ENCODE measurements at places on chromosomes 1 and 21.
A peak's percentile ranks its signal among the peaks of the same experiment; 100 is the strongest.

DNA sequence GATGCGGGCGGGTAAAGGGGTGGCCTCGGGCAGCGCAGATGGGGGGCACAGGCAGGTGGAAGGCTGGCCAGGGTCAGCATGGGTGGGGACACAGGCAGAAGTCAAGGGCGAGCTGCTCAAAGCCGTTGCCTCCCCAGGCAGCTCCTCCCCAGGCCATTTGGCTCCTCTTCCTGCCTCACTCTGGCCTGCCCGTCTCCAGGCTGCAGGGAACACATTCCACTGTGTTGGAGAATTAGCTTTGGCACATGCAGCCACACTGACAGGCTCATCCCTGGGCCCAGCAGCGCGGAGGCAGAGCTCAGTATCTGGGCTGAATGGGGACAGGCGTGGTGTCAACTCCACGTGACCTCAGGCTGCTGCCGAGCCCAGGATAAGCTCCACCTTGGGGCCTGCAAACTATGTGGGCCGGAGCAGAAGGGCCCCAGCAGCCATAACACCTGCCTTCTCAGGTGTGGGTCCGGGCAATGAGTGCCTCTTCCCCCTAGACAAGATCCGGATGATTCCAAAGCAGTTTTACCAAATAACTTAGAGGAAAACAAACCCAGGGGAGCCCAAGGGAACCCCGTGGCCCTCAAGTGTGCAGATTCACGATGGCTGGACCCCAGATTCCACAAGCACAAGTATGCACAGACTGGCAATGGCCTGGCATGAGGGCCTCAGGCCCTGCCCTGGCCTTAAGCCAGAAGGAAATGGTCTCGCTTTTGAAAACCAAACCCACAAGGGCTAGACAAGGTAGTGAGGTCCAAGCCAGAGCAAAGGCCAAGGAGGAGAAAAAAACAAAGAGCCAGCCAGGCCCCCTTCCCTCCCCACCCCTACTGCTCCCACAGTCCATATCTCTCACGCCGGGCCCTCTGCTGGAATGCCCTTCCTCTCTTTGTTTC, 40.2 kb downstream of the HSPG2 start:
- no peak overlapping the region for H3K27ac ChIP-seq
- H3K36me3 ChIP-seq, result peaks cover 8% of the 10 kb centered on the region
- no peak overlapping the region for H3K4me3 ChIP-seq
- H3K27me3 ChIP-seq, result no peaks in the 10 kb centered on the region
- H3K4me1 ChIP-seq, result peaks cover 41% of the 10 kb centered on the region
- no peak for DNase-seq

- H3K27ac ChIP-seq, result no peak overlapping the region
- peaks cover 8% of the 10 kb centered on the region for H3K4me1 ChIP-seq
- H3K36me3 ChIP-seq, result no peaks in the 10 kb centered on the region
- DNase-seq, result no peak
Observed at GRCh38 chr1:207750631-207751305, 1.1 kb upstream of the CD46 start.

DNA sequence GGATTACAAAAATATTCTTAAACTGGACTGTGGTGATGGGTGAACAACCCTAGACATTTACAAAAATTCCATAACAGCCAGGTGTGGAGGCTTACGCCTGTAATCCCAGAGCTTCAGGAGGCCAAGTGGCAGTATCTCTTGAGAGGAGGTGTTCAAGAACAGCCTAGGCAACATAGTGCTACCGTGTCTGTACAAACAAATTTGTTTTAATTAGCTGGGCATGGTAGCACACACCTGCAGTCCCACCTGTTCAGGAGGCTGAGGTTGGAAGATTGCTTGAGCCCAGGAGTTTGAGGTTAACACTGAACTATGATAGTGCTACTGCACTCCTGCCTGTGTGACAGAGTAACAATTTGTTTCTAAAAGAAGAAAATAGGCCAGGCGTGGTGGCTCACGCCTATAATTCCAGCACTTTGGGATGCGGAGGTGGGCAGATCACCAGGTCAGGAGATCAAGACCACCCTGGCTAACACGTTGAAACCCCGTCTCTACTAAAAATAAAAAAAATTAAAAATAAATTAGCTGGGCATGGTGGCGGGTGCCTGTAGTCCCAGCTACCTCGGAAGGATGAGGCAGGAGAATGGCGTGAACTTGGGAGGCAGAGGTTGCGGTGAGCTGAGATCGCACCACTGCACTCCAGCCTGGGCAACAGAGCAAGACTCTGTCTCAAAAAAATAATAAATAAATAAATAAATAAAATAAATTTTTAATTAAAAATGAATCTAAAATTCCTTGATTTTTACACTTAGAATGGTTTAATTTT, 37.1 kb downstream of the ARID4B start:
- no peaks in the 10 kb centered on the region for H3K36me3 ChIP-seq
- no peak for DNase-seq
- H3K4me3 ChIP-seq, result no peak overlapping the region
- H3K27me3 ChIP-seq, result no peaks in the 10 kb centered on the region
- H3K27ac ChIP-seq, result no peak overlapping the region

GRCh38 chr21:46205166-46205565, 20.9 kb upstream of the SPATC1L start:
- no peaks in the 10 kb centered on the region for H3K4me1 ChIP-seq
- peaks cover 21% of the 10 kb centered on the region for H3K36me3 ChIP-seq
- DNase-seq, result no peak
- H3K27me3 ChIP-seq, result no peaks in the 10 kb centered on the region
- H3K27ac ChIP-seq, result no peak overlapping the region

- no peaks in the 10 kb centered on the region for H3K36me3 ChIP-seq
- no peak overlapping the region for H3K27ac ChIP-seq
- H3K4me1 ChIP-seq, result no peaks in the 10 kb centered on the region
- DNase-seq, result no peak
Observed at GRCh38 chr21:14353726-14354125, 29.2 kb downstream of the HSPA13 start.

- peaks cover 4% of the 10 kb centered on the region for H3K27me3 ChIP-seq
- H3K27ac ChIP-seq, result no peak overlapping the region
- no peaks in the 10 kb centered on the region for H3K36me3 ChIP-seq
- no peak overlapping the region for H3K4me3 ChIP-seq
- no peak for DNase-seq
- H3K4me1 ChIP-seq, result no peaks in the 10 kb centered on the region
Observed at GRCh38 chr1:226511296-226511695, 37.3 kb upstream of the STUM start.

DNA sequence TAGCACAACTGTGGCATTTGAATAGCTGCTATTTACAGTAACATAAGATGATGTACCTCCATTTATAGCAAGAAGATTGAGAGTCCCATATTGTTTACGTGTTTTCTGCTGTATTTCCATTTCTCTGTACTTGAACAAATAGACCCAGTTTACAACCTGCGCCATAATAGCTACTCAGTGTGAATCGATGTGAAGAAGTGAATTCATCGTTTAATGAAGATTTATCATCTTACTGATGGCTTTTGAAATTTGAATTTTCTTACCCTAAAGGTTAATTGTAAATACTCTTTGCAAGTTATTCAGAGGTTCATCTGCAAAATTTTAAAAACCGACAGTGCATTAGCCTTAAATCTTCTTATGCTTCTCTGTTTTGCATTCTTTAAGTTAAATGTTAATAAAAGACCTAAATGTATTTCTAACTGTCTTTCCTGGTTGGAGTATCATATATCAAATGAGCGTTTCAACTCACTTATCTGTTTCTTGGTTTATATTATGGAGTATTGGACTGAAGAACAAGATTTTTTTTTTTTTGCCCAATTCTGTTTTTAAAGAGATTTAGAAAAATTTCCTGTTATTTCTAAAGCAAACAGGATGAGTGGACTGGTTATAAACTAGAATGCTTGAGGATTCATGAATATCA, 2.2 kb downstream of the MACO1 start:
- no peak for DNase-seq
- H3K4me1 ChIP-seq, result peaks cover 13% of the 10 kb centered on the region
- no peak overlapping the region for H3K27ac ChIP-seq

- no peaks in the 10 kb centered on the region for H3K36me3 ChIP-seq
- no peak overlapping the region for H3K4me3 ChIP-seq
- H3K4me1 ChIP-seq, result peaks cover 8% of the 10 kb centered on the region
- H3K27me3 ChIP-seq, result no peaks in the 10 kb centered on the region
- H3K27ac ChIP-seq, result no peak overlapping the region
Observed at GRCh38 chr1:68287241-68287640, 54.9 kb upstream of the WLS start.

- peak overlapping the region; percentile 93 for H3K27ac ChIP-seq
- DNase-seq, result peak; percentile 93
- H3K27me3 ChIP-seq, result no peaks in the 10 kb centered on the region
- H3K4me1 ChIP-seq, result peaks cover 48% of the 10 kb centered on the region
- no peak overlapping the region for H3K4me3 ChIP-seq
Observed at GRCh38 chr21:43597052-43597451, 62.2 kb downstream of the HSF2BP start.
